SW480 (cell line): ENCODE measurements at places on chromosomes 5 and 9.
A peak's percentile ranks its signal among the peaks of the same experiment; 100 is the strongest.

DNA sequence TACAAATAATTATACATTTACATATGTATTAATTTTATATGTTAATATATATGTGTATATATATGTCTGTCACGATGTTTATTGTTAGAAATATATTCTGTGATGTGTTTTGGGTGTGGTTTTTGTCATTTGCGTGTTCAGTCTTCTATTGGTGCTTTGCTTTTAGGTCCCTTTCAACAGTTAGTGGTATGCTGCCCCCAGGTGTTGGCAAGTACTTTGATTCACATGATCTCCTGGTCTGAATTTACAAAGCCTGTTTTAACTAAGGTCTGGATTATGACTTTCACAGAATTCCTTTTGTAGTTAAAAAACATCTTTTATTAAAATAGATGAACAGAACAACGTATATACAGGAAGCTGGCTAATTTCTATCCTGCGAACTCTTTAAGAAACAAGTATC lies 271.5 kb downstream of the CCDC171 start:
- peak; percentile 7 for DNase-seq

DNA sequence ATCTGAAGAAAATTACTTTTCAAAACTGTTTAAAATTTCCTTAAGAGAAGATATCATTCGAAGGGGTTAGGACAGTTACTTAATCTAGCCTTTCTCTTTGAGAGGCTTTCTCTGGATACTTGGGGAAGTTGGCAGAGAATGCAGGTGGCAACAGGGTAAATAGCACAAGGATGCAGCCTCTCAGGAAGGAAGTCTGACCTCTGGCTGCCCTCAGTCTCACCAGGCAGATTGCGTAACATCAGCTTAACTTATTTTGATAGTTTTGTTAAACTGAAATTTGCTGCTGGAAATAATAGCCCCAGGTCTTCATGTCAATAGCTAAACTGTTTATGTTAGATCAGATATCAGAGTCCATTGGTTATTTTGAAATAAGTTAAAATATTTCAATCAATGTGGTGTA lies 20.4 kb downstream of the CCDC192 start:
- DNase-seq = no peak

DNA sequence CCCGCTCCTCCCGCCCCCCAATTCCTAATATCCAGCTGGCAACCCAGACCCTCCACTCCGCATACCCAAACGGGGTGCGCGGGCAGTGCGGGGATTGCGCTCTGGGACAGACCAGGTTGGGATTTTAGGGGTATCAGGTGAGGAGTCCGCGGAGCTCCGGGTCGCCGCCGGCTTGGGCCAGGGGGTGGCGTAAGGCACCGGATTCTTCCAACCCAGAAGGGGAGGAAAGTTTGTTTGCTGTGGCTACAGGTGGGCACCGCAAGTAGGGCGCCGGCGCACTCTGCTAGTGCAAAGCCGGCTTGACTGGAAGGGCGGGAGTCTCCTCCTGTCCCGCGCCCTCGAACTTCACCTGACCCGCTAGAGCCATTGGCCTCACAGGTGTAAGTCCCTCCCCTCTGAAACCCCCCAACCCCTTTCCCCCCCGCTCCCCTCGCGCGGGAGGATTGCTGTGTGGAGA lies 709 bp downstream of the IQGAP2 start:
- peak; percentile 59 for DNase-seq

- peak; percentile 72 for DNase-seq
Observed at GRCh38 chr9:137982200-137982599, 104.6 kb downstream of the CACNA1B start.

- no peak for DNase-seq
Observed at GRCh38 chr5:159576902-159577301, 246.6 kb upstream of the IL12B start.

GRCh38 chr5:79535477-79536192 lies 21.7 kb upstream of the HOMER1 start:
- DNase-seq = no peak

DNA sequence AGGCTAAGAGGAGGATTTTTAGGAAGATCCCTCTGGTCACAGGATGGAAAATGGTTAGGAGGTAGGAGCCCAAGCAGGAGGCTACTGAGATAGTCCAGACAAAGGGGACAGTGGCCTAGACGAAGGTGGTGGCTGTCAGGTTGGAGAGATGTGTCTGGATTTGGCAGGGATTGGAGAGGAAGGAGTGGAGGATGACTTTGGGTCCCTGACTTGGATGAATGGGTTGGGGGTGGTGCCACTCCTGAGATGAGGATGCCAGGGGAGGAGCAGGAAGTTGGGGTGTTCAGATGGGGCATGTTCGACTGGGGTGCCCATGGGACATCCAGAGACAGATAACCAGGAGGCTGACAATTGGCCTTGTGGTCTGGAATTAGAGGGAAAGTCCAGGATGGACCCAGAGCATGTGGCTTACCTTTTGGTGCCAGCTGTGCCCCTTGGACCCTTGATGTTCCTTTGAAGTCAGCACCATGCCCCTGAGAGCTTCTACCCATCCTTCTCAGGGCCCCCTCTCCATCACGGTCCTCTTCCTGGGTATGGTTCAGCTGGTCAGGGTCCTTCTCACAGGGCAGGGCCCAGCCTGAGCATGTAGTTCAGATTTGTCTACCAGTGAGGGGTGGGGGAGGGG lies 15.1 kb upstream of the IGFBPL1 start:
- no peak for DNase-seq

DNA sequence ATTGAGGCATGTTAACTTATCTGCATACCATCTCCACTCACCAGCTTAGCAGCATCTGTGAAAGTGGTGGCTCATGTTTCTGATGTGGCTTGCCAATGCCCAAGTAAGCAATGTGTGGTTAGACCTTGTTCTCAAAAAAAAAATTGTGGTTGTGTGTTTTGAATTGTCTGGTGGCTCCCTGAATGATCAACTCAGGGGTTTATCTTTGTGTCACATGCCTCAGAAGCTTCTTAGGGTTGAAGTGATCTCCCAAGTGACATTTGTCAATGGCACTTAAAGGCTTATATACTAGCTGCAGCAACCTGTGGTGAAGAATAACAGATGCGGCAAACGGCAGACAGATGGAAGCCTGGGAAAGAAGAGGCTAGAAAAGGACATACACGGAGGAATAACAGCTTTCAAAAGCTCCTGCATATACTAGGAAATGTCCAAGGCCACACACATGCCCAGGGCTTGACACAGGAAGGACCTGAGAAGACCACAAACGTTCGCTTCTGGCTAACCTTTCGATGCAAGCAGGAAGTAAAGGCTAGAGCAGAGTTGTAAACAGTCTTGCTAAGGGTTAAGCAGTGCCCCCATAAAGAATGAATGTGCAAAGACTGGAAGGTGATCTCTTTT lies 42.2 kb upstream of the FSD1L start:
- peak; percentile 96 for DNase-seq

DNA sequence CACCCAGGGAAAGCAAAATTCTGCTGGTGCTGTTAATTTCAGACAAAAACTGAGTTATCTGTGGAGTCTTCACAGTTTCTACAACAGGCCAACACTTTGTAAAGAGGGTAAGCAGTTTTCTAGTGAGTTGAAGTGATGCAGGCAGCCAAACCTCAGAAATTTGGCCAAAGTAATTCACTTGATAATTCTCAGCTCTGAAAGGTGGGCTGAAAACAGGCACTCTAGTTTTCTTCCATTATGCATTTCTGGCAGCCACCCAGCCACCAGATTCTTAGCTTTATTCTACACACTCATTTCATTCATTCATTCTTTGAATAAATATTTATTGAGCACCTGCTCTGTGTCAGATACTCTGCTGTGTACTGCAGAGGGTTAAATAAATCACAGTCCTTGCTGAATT lies 184.2 kb downstream of the RAB3C start:
- no peak for DNase-seq

DNA sequence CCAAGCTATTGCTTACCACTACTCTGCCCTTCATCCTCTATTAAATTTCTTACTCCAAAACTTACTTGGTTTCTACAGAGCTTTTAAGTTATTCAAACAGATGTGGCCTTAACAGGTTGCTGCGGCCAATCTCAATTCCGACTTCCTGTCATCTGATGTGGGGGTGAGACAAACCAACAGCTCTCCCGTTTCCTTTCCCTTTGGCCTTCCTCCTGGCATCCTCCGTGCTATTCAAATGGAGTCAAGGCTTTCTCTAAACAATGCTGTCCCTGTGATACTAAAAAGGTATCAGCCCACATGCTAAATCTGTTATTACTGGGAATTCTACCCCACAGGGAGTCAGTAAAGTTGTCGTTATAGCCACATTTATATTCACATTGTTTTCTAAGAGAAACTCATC lies 11.8 kb downstream of the RBM18 start:
- DNase-seq = no peak

DNA sequence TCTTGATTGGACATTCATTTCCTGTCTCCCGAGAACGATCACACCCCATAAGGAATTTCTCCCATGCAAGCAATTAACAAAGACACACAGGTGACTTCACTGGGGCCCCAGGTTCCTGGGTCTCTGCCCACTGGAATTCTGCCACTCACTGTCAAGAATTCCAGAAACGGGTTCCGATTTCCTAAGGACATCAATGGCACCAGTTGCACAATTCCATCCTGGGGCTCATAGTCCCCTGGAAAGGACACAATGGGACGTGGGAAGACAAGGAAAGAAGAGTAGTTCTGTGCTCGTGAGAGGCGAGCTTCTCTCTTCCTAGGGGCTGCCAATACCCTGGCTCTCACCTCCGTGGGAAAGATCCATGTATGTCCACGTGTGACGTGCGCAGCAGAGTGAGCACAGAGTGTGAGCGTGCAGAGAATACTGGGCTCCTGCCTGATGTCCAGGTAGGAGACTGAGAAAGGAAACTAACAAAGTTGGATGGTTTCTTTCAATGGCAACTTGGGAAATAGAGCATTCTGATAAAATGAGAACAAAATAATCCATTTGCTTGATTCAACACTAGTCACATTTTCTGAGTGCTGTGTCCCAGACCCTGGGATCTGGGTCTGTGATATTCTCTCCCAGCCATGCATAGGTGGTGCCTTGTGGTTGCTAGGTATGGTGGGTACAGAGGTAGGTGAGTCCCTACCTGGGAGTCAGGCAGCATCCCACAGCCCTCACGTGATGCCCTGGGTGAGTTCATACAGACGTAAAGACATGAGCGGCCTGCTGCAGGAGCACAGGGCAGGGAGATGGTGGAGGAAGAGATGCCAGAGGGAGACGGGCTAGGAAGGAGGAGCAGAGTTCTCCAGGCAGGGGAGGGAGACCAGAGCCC lies 159.8 kb downstream of the COL23A1 start:
- DNase-seq = no peak

GRCh38 chr5:146039420-146039819 lies 66.0 kb downstream of the PLAC8L1 start:
- no peak for DNase-seq

DNA sequence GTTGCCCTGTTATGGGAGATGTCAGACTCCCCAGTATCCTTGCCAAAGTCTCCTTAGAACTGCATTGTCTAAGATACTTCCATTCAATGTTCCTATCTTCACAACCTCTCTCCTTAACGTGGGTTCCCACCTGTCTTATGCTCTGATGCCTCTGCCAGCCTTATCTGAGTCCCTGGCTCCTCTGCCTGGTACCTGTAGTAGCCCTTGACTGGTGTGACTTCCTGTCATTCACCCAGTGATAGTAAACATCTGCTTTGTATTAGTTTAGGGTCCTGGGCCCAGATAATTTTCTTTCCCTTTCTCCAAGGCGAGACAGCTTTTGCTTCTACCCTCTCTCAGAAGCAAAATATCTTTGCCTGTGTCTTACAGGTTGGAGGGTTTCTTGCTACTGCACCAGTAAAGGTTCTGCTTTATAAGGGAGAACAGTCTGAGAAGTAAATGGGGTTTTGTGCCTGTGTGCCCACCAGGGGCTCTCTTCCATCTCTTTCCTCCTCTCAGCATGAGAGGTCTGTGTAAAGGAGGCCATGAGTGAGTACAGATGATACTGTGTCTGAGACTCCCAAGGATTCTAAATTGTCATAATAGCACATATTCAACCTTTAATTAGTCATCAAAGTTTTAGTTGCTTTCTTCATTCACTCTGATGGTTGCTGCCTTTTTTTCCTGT lies 220.8 kb downstream of the PRR16 start:
- no peak for DNase-seq

- DNase-seq = no peak
Observed at GRCh38 chr5:36537724-36538123, 68.7 kb upstream of the SLC1A3 start.

GRCh38 chr5:151315998-151316597 lies 12.5 kb upstream of the SLC36A3 start:
- DNase-seq = peak; percentile 60

- DNase-seq = no peak
Observed at GRCh38 chr5:156647034-156647451, 203.1 kb upstream of the PPP1R2B start.

- DNase-seq = no peak
Observed at GRCh38 chr5:122296871-122297270, 15.2 kb upstream of the SNCAIP start.

DNA sequence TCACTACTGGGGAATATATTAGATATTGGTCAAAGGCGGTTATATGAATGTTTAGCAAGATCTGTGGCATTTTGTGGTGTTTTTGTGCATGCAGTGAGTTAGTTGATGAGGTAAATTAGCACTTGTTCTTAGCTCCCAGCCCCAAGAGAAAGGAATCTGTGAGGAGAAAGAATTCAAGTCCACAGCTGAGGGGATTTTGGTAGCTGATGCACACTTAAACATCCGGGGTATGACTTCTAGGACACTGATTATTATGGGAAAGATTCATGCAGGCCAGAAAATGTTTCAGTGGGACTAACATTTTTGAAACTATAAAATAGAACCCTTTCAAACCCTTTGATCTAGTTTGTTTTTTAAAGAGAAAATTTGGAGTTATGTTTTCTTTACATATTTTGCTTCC lies 118.2 kb upstream of the RPS23 start:
- no peak for DNase-seq

DNA sequence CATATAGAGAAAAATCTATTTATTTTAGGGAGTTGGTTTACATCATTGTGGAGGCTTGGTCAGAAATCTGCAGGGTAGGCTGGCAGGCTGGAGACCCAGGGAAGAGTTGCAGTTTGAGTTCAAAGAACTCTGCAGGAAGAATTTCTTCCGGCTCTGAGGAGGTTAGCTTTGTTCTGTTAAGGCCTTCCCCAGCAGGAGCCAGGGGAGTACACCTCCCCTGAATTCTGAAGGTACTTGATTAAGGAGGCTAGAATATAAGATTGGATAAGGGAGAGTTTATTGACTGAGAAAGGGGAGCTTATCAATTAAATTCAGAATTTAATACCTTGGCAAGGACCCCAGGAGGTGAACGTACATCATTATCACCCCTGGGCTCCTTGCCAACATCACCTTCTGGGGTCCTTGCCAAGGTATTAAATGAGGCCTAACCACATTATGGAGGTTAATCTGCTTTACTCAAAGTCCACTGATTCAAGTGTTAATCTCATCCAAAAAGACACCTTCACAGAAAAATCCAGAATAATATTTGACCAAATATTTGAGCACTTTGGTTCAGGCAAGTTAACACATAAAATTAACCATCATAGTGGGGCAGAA lies 351.7 kb downstream of the CWC27 start:
- no peak for DNase-seq
